H1 (cell line): ENCODE measurements at places on chromosomes 2 and 18. TPM values are rescaled to one million over a fixed set of nuclear protein-coding genes. Genes with fewer than 3 reads are reported as not detected.

AFF3 gene
- total RNA-seq = 1.7 and 3.0 TPM in 2 replicates

LRATD1 gene
- 2.3 and 2.4 TPM in 2 replicates for total RNA-seq

PPP3R1 gene
- total RNA-seq = 82.1 and 85.1 TPM in 2 replicates

- H3K27ac ChIP-seq = no peak overlapping the region
- no peak for DNase-seq
- H3K27me3 ChIP-seq = no peaks in the 10 kb centered on the region
- H3K36me3 ChIP-seq = peaks cover 64% of the 10 kb centered on the region
- no peak overlapping the region for H3K4me3 ChIP-seq
- no peaks in the 10 kb centered on the region for H3K4me1 ChIP-seq
Observed at GRCh38 chr18:49795612-49796552, 17.5 kb downstream of the ACAA2 start.

DNA sequence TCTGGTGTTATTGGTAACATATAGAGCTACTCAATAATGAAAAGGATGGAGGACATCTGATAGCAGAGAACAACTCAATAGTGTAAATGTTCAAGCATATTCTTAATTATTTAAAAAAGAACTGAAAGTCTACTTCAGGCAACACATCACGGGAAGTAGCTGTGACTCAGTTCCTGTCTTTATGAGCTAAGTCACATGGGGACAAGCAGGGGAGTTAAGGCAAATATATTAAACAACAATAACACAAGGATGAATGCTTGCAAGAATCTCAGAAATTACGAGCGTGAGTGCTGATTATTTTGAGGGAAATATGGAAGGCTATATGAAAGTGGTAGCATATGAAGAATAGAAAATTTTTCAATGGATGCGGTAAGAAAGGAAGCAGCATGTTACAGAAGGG, 4.0 kb upstream of the HNMT start:
- H3K4me3 ChIP-seq = no peak overlapping the region
- no peak overlapping the region for H3K27ac ChIP-seq
- H3K36me3 ChIP-seq = no peaks in the 10 kb centered on the region
- DNase-seq = no peak
- peaks cover 12% of the 10 kb centered on the region for H3K4me1 ChIP-seq
